ENCODE measurements at places on chromosomes 1 and 21.

DNA sequence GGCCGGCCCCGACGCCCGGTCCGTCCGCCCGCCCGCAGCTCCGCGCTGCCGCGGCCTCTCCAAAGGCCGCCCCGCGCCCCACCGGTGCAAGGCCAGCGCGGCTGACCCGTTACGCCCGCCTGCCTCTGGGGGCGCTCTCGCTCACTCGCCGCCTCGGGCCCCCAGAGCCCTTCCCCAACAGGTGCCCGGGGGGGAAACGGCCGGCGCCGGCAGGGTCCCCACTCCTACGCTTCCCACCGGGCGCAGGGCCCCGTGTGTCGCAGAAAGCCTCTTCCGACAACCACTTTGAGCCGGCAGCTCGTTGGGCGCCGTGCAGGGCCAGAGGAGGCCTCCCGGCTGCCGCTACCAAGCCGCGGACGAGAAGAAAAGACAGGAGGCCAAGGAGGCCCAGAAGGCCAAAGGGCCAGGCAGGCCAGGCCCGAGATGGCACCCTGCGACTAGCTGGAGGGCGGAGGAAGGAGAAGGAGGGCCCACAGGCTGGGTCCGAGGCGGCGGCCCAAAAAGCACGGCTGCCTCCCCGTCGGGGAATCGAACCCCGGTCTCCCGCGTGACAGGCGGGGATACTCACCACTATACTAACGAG, 64.9 kb upstream of the FCGR2A start:
- DNase-seq, result peak; percentile 20

- DNase-seq, result no peak
Measured at GRCh38 chr1:43835082-43836021, 98.2 kb upstream of the ARTN start.

- no peak for DNase-seq
Measured at GRCh38 chr1:54564312-54565112, 16.5 kb downstream of the ACOT11 start.

GRCh38 chr21:15058854-15059263, 5.9 kb downstream of the NRIP1 start:
- DNase-seq, result no peak

DNA sequence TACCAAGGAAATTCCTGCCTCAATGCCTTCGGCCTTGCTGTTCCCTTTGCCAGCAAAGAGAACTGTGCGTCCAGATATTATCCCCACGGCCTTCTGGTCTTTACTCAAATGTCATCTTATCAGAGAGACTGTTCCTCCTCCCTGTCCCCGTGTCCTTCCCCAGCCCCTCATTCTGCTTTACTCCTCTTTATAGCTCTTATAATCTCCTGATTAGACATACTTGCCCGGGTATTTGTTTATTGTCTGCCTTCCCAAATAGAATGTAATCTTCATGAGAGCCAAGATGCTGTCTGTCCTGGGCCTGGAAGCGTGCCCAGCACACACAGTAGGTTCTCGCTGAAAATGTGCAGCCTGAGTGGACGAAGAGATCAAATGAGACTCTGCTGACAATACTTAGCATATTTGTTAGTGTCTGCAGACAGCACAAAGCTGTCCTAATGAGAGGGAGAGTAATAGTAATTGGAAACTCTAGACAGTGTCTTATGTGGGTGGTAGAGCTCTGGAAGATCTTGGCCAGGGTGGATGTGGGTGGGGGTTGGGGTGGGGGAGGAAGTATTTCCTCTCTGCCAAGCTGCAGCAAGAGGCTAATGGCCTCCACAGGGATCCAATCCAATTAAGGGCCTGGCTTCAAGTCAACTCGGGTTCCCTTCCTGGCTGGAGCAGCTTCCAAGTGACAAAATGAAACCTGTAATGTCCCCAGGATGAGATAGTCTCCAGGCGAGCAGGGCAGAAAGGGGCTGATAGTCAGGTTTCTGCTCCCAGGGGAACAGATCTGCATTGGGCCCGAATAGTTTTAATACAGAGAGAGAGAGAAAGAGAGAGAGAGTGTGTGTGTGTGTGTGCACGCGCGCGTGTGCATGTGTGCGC, 9.5 kb upstream of the CLIC4 start:
- no peak for DNase-seq

- DNase-seq, result no peak
Measured at GRCh38 chr1:178121883-178122282, 28.0 kb downstream of the RASAL2 start.

GRCh38 chr1:59427155-59427554, 130.3 kb downstream of the FGGY start:
- DNase-seq, result no peak

- DNase-seq, result no peak
Measured at GRCh38 chr1:159958719-159959380, 4.8 kb upstream of the SLAMF9 start.

- DNase-seq, result no peak
Measured at GRCh38 chr1:77085109-77085508, 134.1 kb downstream of the PIGK start.

GRCh38 chr1:12220890-12221289, 8.9 kb upstream of the VPS13D start:
- DNase-seq, result no peak

GRCh38 chr1:27357281-27358037, 9.3 kb downstream of the MAP3K6 start:
- peak; percentile 67 for DNase-seq

DNA sequence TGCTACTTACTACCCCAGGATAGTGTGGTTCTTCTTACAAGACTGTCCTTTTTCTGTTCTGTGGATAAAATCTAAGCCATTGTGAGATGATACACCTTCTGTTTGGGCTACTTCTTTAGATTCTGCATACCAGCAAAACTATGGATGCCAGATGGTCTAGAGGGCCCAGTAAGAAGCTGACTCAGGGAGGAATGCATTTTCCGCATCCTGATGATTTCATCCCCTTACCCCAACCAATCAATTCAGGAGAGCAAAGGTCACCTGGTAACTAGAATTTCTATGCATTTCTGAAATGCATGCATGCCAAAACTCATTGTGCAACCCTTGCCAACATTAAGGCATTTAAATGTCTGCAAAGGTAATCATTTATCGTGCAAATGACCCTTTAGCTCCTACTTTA, 285.7 kb upstream of the ZP4 start:
- no peak for DNase-seq

DNA sequence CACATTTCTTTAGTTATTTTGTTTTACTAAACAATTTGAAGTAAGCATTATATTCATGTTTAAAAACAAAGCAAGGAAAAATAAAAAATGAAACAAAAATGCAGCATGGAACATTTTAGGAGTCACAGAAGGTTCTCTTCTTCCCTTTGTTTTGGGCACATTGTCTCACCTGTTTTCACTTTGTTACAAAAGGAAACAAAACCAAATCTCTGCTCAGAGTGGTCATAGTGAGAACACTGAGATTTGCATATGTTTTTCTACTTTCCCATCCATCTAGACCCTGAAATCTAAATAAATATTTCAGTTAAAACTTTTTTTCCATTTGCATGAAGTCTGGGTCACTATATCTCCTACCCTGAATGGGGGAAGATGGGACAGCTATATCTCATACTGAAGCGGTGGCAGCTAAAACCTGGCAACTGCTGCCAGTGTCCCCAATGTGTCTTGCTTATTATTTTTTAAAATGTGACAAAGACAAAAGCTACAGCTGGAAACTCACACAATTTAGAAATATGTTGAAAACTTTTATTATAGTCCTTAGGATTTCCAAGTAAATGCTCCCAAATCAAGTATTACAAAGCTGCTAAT, 3.5 kb downstream of the EXOC8 start:
- DNase-seq, result no peak

DNA sequence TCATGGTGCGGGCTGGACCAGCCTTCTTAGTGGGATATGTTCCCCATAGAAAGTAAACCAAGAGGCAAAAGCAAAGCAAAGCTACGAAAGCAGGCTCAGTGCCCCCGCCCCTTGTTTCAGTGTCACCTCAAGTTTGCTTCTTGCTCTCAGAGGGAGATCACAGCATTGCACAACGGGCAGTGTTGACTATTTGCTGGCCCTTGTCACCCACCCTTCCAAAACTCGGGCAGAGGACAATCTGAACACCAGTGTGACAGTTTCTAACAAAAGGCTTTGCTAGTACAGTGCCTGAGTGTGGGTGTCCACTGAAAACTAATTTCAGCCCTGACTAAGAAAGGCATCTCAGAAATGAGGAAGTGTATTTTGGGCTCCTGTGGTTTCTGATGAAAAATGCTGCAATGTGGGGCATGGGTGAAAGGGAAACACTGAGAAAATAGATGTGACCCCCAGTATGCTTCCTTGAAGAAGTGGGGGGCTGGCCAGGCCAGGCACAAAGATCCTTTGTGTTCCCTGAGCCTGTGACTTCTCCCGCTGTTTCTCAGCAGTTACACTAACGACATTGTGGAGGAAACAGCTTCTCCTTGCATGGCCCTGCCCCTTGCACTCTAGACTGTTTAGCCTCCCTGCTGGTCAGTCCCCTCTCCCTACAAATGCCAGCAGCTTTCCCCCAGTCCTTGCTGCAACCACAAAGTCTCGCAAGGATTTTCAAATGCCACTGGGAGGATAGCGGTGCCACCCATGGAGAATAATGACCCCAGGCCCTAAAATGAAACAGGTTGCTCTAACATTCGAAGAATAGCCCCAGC, 33.3 kb upstream of the KCNE1 start:
- no peak for DNase-seq

All from stimulated activated CD8-positive, alpha-beta memory T cell treated with anti-CD3 and anti-CD28 coated beads, Interleukin-12 subunit alpha, Interleukin-12 subunit beta, amount 100 ng/mL, for 1 hour (primary cell).